ENCODE measurements at places on chromosomes 7 and 10.

- peak; percentile 37 for DNase-seq
Observed at GRCh38 chr7:131544449-131545301, 11.8 kb downstream of the PODXL start.

- DNase-seq, result no peak
Observed at GRCh38 chr7:12609561-12609960, 39.0 kb downstream of the SCIN start.

DNA sequence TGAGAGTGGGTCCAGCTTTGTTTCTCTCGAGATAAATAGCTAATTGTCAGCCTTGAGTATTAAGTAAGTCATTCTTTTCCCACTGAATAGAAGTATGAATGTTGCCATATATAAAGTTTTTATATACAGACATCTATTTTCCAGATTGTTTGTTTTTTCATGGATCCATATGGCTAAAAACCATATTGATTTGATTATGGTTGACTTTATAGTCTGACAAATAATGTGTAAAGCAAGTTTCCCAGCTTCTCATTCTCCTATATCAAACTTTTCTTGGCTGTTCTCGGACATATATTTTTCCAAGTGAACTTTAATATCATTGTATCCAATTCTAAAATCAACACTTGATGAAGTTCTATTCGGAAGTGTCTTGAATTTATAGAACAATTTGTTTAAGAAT lies 352.4 kb upstream of the MEOX2 start:
- no peak for DNase-seq

- no peak for DNase-seq
Observed at GRCh38 chr10:68795886-68796532, 31.3 kb upstream of the STOX1 start.

GRCh38 chr7:79909176-79909575 lies 225.5 kb upstream of the GNAI1 start:
- DNase-seq, result peak; percentile 42

DNA sequence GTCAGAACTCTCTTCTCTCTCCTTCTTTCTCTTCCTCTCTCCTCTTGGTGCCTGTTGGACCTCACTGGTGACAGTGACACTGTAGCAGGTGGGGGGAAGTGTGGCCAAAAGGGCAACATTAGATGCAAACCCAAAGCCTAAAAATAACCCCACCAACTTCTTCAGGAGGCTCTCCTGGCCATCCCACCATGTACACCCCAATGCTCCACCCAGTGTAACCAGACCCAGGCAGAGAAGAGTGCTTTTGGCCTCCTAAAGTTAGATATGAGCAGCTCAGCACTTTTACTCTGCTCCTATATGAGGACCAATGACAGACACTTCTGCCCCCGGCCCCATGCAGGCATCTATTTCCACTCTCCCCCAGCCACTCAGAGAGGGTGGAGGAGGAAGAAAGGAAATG lies 5.5 kb downstream of the MYOZ1 start:
- DNase-seq, result no peak

DNA sequence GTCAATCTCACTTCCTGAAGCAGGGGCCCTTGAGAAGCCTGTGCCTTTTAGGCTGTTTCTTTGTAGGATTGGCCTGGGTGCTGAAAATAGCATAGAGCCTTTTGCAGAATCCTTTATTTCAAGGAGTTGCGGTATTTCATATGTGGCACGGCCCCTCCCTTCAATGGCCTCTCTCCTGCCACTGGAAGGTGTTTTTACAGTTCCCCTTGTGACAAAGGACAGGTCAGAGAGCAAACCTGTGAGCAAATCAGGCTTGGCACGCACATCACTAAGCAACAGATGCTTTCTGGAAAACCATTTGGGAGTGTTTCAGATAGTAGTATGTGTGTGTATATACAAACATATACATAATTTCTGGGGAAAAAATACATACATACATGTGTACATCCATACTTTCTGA lies 388.6 kb upstream of the C7orf33 start:
- DNase-seq, result no peak

GRCh38 chr10:62632071-62632809 lies 172.3 kb upstream of the ADO start:
- DNase-seq, result peak; percentile 66

DNA sequence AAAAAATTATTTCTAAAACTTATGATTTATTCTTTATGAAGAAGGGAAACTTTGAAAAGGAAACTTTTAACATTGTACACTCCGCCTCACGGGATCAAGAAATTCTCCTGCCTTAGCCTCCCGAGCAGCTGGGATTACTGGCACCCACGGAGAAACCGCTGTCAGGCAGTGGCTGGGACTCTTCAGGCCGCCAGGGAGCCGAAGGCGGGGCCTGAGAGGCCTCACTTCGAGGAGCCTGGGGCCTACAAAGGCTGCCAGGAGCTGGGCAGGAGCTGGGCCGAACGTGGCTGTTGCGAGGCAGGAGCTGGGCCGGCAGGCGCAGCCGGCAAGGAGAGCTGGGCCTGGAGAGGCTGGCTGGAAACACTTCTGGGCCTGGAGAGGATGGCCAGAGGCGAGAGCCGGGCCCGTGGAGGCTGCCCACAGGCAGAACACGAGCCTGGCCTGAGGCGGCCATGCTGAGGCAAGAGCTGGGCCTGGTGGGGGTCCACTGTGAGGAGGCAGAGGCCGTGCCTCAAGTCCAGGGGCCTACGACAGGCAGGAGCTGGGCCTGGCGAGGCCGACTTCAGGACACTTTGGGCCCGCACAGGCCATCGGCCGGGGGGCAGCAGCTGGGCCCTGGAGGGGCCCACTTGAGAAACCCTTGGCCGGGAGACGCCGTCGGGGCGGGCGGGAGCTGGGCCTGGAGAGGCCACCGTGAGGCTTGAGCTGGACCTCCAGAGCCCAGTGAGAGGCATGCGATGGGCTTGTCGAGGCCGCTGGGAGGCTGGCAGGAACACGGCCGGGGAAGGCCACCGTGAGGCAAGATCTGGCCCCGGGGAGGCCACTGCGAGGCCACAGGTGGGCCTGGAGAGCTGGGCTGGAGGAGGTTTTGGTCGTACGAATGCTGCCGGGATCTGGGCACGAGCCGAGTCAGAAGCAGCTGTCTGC lies 23.7 kb downstream of the MDH2 start:
- no peak for DNase-seq

DNA sequence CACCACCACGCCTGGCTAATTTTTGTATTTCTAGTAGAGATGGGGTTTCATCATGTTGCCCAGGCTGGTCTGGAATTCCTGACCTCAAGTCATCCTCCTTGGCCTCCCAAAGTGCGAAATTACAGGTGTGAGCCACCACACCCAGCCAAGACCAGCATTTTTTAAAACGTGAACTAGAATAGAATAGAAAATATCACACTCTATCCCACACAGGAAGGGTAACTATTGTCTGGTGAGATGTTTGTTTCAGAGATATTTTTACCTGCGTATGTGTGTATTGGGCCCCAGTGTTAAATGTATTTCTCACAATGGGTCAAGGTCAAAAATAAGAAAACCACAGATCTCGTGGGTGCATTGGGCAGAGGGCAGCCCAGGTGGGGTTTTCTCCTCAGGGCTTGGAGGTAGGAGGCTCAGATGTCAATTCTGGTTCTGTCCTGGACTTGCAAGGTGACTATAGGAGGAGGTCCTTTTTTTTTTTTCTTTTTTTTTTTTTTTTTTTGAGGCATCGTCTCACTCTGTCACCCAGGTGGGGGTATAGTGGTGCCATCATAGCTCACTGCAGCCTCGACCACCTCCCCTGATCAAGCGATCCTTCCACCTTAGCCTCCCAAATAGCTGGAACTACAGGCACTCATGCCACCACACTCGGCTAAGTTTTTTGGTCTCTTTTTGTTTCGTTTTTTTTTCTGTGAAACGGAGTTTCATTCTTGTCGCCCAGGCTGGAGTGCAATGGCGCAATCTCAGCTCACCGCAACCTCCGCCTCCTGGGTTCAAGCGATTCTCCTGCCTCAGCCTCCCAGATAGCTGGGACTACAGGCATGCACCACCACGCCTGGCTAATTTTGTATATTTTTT lies 19.0 kb downstream of the SH2B2 start:
- no peak for DNase-seq

- no peak for DNase-seq
Observed at GRCh38 chr7:117006907-117007684, 53.8 kb downstream of the ST7 start.

DNA sequence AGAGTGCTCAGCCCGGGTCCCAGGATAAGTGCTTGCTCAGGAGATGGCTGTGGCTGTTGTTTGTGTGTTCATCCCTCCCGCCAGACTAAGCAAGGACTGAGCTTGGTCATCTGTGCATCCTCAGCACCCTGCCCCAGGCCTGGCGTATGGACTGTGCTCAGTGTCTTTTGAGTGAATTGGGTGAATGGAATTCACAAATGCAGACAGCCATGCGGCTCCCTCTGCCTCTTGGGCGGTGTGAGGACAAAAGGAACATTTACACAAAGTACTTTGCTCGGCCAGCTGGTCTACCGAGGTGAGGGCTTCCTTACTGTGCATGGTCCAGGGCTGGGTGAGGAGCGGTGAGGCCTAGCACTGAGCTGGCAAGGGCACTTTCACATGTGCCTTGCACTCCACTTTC lies 120.2 kb downstream of the CDH23 start:
- DNase-seq, result no peak

DNA sequence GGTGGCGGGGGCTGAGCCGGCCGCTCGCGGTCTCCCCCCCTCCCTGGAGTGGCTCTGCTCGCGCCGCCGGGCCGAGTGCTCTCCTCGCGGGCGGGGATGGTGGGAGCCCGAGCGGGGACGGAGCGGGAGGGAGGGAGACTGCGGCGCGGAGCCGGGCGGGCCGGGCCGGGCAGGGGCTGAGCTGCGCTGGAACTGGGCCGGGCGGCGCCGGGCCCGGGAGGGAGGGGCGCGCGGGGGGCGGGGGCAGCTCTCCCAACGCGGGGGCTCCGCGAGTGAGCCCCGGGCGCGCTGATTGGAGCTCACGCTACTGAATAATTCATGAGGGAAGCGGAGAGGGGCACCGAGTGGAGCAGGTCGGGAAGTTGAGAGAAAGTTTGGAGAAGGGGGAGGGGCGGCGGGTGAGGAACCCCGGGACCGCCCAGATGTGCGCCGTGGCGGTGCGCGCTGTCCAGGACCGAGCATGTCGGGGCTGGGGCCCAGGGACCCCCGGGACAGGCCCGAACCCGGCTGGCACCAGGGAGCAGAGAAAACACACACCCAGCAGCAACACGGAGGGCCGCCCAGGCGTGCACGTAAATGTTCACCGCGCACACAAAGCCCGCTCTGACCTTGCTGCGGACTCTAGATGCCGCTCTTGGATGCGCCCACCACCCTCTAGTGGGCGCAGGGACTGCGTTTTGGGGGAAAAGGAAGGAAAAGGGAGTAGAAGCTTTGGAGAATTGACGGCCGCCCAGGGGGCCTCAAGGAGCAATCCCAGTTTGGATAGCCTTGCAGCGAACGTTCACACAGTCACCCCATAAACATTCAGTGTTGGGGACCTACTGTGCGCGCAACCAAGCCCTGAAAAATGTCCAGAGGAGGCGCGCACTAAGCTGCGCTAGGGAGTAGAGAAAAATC lies at the start of gene EPHB4:
EPHB4 (minus strand) TSS at position 194 of the 897 bp plus-strand sequence. CDS start 493 bp downstream, outside the sequence.
- DNase-seq, result peak; percentile 24

DNA sequence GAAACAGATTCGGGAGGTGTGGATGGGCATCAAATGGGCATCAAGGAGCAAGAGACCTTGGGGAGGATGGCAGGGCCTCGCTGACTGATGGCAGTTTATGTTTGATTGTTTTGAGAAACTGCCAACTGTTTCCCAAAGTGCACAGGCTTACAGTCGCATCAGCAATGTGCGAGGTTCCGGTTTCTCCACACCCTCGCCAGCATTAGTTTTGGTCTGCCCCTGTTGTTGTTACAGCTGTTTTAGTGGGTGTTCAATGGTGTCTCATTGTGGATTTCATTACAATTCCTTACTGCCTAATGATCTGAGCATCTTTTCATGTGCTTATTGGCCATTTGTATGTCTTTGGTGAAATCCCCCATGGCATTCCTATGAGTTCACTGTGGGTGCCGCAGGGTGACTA lies 24.4 kb downstream of the AKR1E2 start:
- no peak for DNase-seq

- DNase-seq, result no peak
Observed at GRCh38 chr10:20962165-20962564, 65.1 kb upstream of the NEBL start.

DNA sequence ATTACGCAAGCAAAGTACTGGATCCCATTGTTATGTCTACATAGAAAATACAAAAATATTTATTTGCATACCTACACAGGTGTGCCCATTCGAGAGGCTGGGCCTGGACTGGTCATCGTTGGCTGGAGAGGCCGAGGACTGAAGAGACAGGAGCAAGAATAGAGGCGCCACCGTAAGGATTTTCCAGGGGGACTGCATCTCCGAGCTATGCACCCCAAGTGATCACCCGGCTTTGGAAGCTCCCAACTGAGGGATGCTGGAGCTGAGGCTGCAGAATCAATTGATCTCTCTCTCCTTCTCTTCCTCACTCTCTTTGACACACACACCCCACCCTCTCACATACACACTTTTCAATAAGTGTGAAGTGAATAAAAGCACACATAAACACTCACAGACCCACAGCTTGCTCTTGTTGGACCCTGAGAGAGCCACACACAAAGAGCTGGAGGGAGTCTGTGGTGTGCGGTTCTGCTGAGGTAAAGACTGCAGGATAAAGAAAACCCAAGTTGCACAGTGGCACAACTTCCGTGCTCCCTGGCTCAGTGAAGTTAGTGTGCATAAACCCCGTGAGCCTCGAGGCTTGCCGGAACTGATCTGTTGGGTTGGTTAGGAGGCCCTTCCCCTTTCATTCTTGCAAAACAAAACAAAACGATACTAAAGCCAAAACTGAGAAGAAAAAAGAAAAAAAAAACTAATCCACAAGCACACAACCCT lies at the start of gene AOAH:
AOAH (minus strand) TSS at position 544 of the 714 bp plus-strand sequence; CDS start at position 198, 346 bp downstream.
- DNase-seq, result peak; percentile 90

- DNase-seq, result no peak
Observed at GRCh38 chr10:75530299-75530698, 98.9 kb downstream of the LRMDA start.

GRCh38 chr10:70492786-70493659 lies 14.5 kb downstream of the PALD1 start:
- no peak for DNase-seq

DNA sequence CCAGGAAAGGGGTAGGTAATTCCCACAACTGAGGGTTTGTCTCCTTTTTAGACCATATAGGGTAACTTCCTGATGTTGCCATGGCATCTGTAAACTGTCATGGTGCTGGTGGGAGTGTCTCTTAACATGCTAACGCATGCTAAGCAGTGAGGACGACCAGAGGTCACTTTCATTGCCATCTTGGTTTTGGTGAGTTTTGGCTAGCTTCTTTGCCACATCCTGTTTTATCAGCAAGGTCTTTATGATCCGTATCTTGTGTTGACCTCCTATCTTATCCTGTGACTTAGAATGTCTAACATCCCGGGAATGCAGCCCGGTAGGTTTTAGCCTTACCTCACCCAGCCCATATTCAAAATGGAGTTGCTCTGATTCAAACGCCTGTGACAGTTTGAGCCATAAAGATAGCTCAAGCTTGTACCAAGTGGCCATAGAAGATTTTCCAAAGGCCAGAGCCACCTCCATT lies 176.0 kb upstream of the NAMPT start:
- DNase-seq, result no peak

- no peak for DNase-seq
Observed at GRCh38 chr7:69190763-69191162, 407.5 kb upstream of the AUTS2 start.

GRCh38 chr10:84406561-84406960 lies 78.2 kb downstream of the CCSER2 start:
- DNase-seq, result no peak

- DNase-seq, result no peak
Observed at GRCh38 chr10:24219963-24220362, 11.0 kb downstream of the KIAA1217 start.

- DNase-seq, result no peak
Observed at GRCh38 chr10:120212275-120212674, 244.8 kb upstream of the PLPP4 start.

- DNase-seq, result no peak
Observed at GRCh38 chr10:121611393-121612159, 13.3 kb upstream of the FGFR2 start.
